Urinary bladder (tissue), 4 donors: ENCODE measurements at places on chromosomes 12 and 14.

GRCh38 chr12:1197264-1198018 is 206.4 kb downstream of the ERC1 start:
- no peak for DNase-seq

GRCh38 chr12:66713984-66714383 is 35.1 kb upstream of the GRIP1 start:
- DNase-seq, result no peak

DNA sequence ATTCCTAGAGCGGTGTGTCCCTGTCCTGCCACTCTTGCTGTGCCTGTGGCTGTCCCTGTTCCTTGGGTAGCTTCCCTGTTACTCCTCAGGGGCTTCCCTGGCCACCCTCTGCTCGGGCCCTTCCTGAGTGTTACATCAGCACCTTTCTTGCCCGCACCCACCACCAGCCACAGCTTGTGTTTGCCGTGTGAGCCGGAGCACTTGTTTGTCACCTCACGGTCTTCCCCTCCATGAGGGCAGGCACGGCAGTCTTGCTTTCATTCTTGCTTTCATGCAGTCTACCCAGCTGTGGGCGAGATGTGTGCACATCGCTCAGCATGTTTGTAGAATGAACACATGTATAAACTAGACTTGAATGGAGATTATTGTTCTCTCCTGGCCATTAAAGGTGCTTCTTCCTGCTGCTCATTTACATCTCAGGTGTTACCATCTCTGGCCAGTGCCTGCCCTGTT is 42.0 kb downstream of the TRAF3 start:
- DNase-seq, result no peak

DNA sequence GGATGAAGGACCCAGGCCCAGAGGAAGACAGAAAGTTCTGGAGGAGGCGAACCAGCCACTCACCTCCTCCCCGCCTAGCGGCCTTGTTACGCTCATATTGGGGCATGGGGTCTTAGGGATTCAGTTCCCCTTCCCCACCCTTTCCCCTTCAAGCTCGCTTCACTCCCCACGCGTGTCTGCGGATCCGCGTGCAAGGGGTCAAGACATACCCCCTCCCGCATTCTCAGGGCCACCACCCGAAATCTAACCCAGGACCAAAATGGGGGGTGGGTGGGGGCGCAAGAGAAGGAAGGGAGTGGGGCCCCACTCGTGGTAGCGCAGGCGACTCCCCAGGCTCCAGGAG is 584 bp upstream of the RFX4 start:
- DNase-seq, result no peak

GRCh38 chr14:26963711-26964110 is 365.9 kb upstream of the NOVA1 start:
- DNase-seq, result no peak
